HFF-Myc (cell line): ENCODE measurements at places on chromosomes 3 and 15.
A peak's percentile ranks its signal among the peaks of the same experiment; 100 is the strongest.

DNA sequence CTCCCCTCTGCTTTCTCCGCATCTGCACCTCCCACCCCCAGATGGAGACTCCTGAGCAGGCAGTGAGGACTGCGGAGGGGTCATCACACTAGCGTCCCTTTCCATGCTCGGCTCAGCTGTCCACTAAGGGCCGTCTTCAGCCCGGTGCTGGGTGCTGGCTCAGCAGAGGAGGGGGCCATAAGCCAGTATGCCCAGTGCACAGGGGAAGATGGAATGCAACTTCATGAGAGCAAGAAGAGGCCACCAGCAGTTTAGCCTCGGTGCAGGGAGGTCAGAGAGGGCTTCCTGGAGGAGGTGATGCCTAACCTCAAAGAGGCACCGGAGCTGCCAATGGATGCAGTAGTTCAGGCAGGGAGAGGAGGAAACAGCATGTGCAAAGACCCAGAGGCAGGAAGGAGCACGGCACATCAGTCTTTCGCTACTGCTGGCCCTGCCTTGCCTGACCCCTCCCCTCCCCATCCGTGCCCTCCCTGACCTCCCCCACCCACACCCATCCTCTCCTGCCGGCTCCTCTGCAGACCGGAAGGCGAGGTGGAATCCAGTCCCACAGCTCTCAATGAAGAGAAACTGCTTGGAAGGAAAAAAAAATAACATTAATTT lies 15.2 kb upstream of the PLXND1 start:
- no peak for DNase-seq

GRCh38 chr15:64502151-64502550 lies 41.8 kb downstream of the ZNF609 start:
- no peak for DNase-seq

DNA sequence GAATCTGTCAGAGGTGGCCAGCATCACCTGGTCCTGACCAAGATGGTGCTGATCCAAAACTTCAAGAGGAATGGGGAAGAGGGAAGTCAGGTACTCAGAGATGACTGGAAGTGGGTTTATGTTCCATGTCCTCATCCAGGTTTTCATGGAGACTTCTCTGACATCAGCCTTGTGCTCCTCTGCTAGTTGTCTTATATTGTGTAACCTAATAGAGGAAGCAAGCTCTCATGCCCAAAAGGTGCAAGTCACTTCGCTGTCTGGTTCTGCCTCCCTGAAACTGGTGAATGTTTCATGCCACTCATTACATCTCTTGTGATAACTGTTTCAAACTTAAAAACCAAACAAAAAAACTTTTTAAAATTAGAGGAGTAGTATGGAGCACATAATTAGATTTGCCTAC lies 127.2 kb upstream of the MANF start:
- no peak for DNase-seq

DNA sequence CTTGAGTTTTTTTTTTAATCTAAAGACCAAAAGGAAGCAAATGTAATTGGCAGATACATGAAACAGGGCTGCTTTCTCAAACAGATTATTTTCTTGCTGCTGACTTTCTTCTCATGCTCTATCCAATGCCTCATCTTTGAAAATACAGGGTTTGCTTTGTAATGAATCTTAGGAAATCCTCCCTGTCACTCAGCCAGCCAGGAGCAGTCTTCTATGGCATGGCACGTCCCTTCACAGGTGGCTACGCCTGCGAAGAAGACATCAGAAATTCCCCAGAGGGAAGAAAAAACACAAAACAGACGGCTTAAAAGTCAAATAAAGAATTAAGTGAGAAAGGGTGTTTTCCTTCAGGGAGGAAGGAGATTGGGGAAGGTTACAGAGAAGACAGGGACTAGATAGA lies 242.5 kb downstream of the IGSF11 start:
- no peak for DNase-seq

DNA sequence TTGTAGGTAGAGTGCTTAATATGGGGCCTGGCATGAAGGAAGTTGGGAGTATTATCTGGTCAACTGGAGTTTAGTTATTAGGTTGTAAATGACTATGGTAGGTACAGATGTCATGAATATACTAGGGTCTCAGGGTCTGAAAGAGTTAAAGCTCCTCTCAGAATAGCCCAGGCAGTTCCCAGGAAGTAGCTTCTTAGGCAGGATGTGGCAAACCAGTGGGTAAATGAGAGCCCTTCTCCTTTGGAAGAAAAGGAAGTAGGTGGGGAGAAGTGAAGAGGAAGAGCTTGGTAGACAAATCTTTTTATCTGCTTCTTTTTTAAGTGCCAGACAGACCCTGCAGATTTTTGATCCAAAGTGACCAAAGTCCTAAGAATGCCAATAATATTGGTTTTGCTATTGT lies 24.5 kb downstream of the MAP2K1 start:
- DNase-seq, result no peak

DNA sequence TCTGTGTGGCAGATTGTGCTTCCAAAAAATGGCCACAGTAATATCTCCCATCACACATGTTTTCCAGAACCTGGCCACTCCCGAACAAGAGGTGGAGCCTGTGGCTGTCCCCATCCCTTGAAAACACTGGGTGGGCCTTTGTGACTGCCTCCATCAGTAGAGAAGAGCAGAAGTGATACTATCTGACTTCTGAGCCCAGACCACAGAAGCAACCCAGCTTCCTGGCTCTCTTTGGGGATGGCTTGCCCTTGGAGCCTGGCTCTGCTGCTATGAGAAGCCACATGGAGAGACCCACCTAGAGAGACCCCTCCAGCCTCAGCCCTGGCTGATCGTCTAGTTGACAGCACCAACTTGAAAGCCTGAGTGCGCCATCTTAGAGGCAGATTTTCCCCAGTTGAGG lies 39.8 kb upstream of the CMTM8 start:
- no peak for DNase-seq

DNA sequence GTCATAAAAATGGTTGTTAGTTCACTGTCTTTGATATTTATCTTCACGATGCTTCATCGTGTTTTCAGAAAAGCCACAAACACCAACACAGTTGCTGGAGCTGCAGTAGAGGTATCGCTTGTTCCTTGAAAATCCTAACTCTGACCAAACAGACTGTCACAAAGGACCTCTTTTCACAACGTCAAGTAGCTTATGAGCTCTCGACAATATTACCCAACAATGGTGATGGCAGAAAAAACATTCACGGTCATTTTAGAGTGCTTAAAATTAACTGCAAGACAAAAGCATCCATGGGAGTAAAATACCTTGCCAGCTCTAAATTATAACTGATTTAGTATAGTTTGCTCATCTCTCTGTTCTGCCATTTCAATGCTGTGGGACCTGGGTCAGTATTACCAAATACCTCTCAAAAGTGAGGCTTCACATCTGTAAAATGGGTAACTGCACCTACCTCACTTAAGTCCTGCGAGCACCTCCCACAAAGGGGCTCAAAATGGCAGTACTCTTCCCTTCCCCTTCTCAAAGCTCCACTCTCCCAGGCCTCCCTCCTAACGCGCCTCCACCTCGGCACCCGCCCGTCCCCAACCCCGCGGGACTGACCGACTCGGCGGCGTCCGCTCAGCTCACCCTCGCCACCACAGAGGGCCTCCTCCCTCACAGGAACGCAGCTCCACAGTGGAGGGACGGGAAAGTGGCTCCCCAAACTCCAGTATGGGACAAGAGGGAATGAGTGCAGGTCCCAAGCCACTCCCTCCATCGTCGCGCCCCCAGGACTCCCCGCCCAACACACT lies 546 bp downstream of the TRIM59 start:
- no peak for DNase-seq

DNA sequence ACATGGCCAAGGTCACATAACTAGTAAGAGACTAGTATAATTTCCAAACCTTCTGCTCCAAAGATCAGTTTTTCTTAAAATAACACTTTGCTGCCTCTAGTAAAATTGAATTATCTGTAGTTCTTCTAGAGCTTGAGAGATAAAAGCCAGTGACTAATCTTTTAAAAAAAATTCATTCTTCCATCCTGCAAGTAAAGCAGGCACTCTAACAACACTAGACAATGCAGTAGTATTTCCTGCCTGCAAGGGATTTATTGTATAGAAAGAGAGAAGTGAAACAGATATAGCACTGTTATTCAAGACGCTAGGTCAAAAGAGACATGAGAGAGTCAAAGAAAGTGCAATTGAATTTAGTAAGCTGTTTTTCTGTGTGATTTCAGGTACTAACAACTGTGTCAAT lies 159.5 kb upstream of the TBC1D5 start:
- no peak for DNase-seq

DNA sequence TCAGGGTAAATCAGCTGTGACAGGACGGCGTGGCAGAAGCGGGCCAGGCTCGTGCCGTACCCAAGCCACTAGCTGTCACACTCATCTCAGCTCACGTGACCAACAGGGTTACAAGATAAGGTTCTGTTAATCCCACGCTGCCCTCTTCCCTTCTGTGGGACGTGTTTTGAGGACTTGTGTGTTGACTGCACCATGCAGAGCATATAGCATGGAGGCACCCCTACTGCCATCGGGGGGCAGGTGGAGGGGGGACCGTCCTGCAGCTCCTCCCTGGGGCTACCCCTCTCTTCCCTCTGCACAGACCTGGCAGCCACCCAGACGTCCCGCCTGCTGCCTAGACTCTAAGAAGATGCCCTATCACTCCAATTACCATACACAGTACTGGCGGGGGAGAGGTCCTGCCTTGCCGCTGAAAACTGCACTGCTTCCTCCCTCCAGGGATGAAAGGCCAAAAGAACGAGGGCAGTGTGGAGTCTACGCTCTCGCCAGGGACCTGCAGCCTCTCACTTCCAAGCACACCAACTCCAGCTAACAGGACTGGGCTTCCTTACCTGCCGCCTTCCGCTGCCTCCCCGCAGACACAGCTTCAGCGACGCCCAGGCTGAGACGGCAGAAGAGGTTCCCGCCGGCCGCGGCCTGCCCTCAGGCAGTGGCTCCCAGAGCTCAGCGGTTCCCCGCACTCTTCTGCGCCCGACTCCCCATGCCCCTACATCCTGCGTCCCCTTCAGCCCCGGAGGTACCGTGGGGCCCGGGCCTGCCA lies at the start of gene TNK2:
TNK2 (minus strand) TSS at position 618 of the 760 bp plus-strand sequence. CDS start 19,963 bp downstream, outside the sequence.
- no peak for DNase-seq

GRCh38 chr3:5019411-5020241 lies 40.4 kb downstream of the BHLHE40 start:
- no peak for DNase-seq

GRCh38 chr3:170355738-170356595 lies 1.5 kb upstream of the SKIL start:
- DNase-seq, result no peak

- DNase-seq, result no peak
Observed at GRCh38 chr3:148789146-148789545, 38.5 kb upstream of the CPB1 start.

- DNase-seq, result no peak
Observed at GRCh38 chr15:50854601-50855490, 53.6 kb upstream of the AP4E1 start.

DNA sequence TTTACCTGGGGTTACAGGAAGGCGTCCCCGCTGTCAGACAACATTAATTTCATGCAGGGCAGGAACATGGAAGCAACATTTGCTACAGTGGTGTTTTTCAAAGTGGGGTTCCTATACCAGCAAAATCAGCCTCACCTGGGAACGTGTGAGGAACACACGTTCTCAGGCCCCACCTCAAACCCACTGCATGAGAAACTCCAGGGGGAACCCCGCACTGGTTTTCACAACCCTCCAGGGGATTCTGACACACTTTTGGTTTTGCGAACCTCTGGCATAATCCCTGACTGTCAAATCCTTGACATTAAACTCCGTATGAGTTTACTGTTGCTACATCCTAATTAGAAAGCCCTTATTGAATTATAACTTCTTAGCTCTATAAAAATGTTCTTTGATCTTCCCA lies 127.7 kb downstream of the LRRK1 start:
- no peak for DNase-seq

- no peak for DNase-seq
Observed at GRCh38 chr3:140432229-140432669, 245.6 kb upstream of the TRIM42 start.

GRCh38 chr15:22874966-22875365 lies 36.5 kb downstream of the NIPA2 start:
- DNase-seq, result no peak

GRCh38 chr3:177340243-177340830 lies 143.1 kb upstream of the TBL1XR1 start:
- no peak for DNase-seq

DNA sequence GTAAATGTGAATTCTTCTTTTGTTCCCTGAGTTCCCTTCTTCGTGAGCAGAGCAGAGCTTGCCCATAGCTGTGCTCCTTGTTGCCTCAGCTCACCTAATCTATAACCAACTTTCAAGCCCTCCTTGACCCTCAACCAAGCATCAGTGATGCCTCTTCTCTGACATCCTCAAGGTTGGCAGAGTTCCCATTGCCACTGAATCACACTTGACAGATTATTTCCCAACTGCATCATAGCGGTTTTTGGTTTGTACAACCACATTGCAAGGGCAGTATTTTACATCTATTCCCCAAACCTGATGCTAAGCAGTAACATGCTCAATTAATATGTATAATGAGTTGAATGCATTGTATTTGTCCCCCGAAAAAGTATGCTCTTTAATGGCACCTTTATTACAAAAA lies 133.0 kb upstream of the SNTN start:
- DNase-seq, result no peak

GRCh38 chr3:4523710-4524698 lies 30.9 kb downstream of the ITPR1 start:
- peak; percentile 61 for DNase-seq

GRCh38 chr3:119635719-119636118 lies 24.7 kb downstream of the POPDC2 start:
- no peak for DNase-seq

DNA sequence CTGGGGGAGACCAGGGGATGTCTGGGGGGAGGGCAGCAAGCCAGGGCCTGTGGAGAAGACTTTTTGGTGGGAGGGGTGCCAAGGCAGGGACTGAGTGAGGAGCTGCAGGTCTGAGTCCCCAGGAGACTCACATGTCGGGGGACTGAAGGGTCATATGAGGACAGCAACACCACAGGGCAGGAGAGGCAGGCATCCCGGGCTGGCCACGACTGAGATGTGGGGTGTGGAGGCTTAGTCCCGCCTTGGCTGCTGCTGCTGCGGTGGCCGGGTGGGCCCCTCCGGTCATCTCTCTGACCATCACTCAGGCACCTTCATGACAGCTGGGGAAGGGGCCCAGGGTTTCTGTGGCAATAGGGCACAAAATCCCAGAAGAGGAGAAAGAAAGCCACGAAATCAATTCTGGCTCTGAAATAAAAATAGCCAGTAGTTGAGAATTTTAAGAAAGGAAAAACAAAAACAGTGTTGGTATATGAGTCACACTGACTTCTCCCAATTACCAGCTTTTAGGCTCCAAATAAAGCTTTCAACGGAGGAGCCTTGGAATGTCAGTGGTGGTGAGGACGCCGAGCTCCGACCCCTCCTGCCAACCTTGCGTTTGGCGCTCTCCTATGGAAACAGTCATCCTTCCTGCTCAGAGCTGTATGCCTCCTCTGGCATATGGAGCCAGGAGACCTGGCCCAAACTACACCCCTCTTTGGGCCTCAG lies 52.9 kb upstream of the ITGA11 start:
- DNase-seq, result no peak
